ENCODE measurements at places on chromosomes 1 and 21.

GRCh38 chr1:53361541-53361961 is 33.7 kb upstream of the LRP8 start:
- DNase-seq, result no peak

GRCh38 chr1:223201967-223202366 is 58.9 kb upstream of the TLR5 start:
- DNase-seq, result no peak

GRCh38 chr1:190679983-190680382 is 202.3 kb upstream of the BRINP3 start:
- no peak for DNase-seq

DNA sequence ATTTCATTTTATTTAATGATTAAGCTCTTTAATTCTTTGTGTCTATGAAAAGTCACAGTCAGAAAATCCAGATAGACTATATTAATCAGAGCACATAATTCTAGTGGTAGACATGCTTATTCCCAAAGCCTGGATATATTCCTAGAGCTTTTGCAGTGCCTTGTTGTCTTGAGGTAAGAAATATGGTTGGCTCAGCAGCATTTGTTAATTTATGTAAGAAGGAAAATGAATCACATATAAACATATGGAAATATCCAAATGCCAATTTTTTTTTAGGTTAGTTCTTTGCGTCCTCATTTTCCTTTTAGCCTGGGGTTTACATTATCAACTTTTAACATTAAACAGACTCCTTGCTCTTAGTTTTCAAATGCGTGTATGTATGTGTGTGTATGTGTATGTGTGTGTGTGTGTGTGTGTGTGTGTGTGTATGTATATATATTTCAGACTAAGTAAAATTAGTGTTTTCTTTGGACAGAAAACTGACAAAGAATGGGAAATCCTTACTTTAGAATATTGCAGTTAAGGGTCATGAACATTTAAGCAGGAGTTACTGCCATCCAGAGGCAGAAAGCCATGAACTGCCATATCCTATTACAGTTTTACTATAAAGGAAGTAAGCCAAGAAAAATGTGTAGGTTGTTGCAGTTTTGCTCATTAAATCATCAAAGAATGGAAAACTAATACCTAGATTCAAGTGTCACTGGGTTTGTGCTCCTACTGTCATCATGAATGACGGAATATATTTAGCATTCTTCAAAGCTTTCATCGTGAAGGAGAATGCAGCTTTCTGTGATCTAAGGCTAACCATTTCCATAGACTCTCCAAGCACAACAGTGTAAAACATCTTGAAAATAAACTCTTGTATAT is 477.1 kb upstream of the NR5A2 start:
- no peak for DNase-seq

DNA sequence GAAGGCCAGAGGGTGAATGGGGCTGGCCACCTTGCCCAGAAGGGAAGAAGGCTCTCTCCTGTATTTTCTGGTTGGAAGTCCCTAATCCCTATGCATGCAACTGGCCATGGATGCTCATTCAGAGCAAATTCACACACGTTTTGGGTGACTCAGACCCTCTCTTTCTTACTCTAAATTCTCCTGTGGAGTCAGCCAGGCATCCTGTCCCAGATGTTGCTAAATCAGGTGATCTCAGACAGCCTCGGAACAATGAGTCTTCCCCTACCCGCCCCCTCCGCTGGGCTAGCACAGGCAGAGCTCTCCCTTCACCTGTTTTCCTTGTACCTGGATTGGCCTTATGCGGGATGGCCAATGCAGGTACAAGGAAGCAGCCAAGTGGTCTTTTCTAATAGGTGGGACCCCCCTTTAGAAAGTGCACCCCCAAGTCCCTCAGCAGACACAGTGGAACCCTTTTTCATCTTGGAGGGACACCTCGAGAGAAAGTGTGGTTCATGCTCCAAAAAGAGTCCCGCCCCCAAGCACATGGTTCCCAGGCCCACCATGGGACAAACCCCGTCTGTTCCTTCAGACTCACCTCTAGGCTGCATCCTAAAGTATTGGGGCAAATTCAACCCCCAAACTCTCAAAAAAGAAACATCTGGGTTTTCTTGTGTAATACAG is 8.6 kb downstream of the S100A6 start:
- no peak for DNase-seq

- no peak for DNase-seq
Observed at GRCh38 chr1:81832573-81832972, 31.8 kb downstream of the ADGRL2 start.

DNA sequence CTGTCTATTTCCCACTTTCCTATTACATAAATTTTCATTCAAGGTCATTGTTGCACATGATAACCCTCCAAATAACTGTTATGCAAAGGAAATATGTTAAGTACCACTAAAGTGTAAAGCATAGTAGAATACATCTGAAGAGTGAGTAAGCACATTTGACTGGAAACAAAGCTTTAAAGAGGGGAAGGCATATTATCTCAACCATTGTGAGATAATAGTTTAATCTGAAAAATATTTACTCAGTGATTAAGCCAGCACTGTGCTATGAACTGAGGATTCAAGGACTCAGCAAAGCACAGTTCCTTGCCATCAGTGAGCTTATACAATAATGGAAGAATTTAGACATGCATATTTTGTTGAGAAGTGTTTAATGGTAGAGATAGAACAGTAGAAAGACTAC is 127.4 kb downstream of the HMCN1 start:
- no peak for DNase-seq

GRCh38 chr21:46569081-46569480 is 35.8 kb downstream of the S100B start:
- no peak for DNase-seq

- DNase-seq, result no peak
Observed at GRCh38 chr1:94335447-94335846, 82.7 kb upstream of the ABCD3 start.

GRCh38 chr1:56236688-56237087 is 342.7 kb downstream of the PLPP3 start:
- no peak for DNase-seq

DNA sequence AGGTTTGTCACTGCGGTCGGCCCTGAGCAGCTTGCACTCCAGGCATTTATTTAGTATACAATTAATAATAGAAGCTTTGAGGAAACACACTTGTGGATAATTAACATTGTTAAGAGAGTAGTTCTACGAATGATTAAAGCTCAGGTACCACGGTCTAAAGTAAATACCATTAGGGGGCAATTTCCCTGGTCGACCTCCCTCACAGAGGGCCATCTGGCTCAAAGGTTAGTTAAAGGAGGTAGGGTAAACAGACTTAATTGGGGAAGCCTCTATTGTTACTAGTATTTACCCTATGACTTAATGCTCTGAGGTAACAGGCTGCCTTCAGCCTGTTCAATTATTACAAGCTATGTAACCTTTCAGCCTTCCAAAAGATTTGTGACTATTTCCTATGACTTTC is 122.3 kb upstream of the SLC44A3 start:
- DNase-seq, result no peak

GRCh38 chr1:35461966-35462651 is 95.1 kb downstream of the KIAA0319L start:
- no peak for DNase-seq

GRCh38 chr1:244768804-244769203 is 66.7 kb upstream of the COX20 start:
- DNase-seq, result no peak

DNA sequence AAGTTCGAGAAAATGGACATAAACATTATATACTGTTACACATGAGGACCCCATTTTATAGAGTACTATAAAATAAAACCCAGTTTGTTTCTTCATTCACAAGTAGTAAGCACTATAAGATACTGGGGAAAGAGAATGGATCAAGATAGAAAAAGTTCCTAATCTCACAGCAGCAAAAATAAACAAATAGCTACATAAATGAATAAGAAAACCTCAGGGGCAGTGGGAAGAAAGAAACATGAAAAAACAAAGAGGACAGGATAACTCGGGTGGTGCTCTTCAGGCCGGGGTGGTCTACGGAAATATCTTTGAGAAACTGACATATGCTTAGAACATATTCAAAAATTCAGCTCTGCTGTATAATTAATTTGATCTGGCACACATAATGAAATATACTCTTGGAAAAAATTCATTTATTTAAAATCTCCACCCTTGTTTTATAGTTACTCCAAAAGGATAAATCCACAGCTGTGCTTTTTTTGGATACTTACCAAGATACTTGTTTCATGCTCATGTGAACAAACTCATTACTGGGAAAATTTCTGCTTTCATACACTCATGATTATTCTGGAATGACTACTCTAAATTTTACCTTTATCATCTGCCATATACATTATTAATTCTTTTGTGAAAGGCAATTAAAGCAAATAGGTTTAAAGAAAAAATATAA is 20.0 kb downstream of the CEP170 start:
- no peak for DNase-seq

GRCh38 chr1:198893141-198893540 is 254.3 kb downstream of the PTPRC start:
- no peak for DNase-seq

DNA sequence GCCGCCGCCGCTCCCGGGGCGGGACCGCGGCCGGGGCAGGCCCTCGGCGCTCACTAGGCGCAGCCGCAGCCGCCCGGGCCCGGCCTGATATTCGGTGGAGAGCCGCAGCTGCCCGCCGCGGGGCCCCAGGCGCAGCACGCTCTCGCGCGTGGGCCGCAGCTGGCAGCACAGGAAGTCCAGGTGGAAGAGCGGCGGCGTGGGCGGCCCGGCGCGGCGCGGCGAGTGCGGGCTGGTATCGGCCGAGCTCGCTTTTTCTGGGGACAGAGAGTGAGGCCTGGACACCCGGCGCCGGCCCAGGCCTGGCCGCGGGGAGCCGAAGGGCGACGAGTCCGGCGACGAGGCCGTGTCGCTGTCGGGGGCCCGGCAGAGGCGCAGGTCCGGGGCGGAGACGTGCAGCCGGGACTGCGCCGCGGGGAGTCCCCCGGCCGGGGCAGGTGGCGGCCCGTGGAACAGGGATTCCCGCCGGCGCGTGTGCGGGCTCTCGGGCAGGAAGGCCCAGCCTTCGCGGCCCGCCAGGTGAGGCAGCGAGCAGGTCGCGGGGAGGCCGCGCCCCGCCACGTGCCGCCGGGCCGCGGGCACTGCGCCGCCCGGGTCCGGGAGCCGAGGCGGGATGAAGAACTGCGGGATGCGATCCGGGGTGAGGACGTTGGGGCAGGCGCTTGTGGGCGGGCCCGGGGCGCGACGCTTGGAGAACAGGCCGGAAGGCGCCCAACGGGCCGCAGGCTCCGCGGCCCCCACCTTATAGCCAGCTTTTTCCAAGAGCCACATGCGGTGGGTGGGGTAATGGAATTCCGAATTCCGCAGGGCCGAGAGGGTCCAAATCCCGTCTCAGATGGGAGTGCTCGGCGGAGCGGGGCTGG is 1.2 kb downstream of the C2CD4D start:
- no peak for DNase-seq

DNA sequence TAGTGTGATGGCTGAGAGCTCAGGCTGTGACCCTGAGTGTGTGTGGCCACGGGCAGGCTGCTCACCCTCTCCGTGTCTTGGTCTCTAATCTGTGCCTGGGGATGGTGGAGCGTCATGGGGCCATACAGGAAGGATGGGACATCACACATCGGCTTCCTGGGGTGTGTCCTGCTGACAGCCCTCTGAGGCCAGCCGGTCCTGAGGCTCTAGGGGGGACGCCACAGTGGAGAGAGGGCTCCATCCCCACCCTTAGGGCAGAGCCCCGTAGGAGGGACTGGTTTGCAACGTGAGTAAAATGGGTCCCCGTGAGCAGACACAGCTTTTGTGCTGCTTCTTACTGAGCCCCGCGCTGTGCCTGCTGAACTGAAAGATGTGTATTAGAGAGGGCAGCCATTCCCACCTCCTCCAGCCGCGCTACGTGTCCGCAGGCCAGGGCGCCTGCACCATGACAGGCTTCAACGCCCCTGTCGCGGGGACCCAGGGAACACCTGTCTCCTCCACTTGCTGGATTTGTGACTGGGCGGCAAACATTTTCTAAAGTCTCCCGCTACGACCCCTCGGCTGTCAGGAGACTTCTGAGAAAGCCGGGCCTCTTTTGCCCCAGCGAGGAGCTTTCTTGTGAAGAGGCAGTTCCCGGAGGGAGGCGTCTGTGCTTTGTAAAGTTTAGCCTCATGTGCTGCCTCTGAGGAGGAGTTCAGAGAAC is 8.1 kb downstream of the COL18A1 start:
- DNase-seq, result no peak

GRCh38 chr1:174777262-174777661 is 222.5 kb upstream of the CACYBP start:
- no peak for DNase-seq

DNA sequence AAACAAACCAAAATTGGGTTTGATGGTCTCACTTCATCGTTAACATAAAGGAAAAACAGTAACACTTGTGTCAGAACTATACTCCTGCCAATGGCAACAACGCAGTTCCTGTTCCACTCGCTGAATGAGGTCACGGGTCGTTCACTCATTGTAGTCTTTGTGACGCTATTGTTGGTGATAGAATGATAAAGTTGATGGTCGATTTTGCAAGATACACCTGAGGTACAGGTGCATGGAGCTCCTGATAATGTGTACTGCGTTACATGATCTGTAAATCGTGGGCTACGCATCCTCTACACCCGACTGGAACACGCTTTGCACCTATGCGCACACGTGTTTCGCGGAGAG is 391 bp upstream of the CENPS start:
- DNase-seq, result no peak

- no peak for DNase-seq
Observed at GRCh38 chr1:167726008-167726407, 4.2 kb downstream of the MPZL1 start.

- DNase-seq, result no peak
Observed at GRCh38 chr1:1169429-1170214, 4.1 kb upstream of the TTLL10 start.

DNA sequence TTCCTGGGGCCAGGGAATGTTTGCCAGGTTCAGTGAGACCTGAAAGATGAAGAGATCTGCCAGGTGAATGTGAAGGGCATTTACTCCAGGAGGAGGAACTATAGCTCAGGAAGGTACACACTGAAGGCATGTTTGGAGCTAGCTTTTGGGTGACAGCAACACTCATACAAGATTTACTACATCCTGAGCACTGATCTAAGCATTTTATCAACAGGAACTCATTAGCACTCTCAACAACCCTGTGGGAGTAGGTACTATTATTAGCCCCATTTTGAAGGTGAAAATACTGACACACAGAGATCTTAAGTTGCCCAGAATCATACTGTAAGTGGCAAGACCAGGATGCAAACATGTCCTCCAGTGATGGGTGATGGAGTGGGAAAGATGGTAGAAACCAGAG is 6.7 kb downstream of the GADD45A start:
- DNase-seq, result no peak

GRCh38 chr1:230563591-230563990 is 78.7 kb upstream of the COG2 start:
- no peak for DNase-seq
